ENCODE measurements at places on chromosomes 7 and 10. TPM values are rescaled to one million over a fixed set of nuclear protein-coding genes. Genes with fewer than 3 reads are reported as not detected.

DNA sequence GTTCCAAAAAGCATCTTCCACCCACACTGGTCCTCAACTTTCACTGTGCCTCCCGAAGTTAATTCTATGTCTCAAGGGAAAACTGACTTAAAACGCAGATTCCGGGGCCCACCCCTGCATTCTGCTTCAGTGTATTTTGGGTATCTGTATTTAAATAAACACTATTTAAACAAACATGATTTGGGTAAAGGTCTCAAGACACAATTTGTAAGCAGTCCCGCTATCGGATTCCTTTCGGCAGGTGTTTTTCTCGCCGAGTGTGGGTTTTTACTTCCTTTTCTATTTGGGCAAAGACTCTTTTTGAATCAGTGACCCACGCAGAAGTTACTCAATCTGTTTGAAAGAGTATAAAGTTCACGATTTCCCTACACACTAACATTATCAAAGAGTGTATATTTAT, 1.2 kb downstream of the PDIA4 start:
- H3K4me1 ChIP-seq, result peaks cover 53% of the 10 kb centered on the region
- H3K4me3 ChIP-seq, result peak overlapping the region; percentile 94
- H3K36me3 ChIP-seq, result peaks cover 22% of the 10 kb centered on the region
- H3K27ac ChIP-seq, result peak overlapping the region; percentile 94
- H3K27me3 ChIP-seq, result peaks cover 4% of the 10 kb centered on the region

DNA sequence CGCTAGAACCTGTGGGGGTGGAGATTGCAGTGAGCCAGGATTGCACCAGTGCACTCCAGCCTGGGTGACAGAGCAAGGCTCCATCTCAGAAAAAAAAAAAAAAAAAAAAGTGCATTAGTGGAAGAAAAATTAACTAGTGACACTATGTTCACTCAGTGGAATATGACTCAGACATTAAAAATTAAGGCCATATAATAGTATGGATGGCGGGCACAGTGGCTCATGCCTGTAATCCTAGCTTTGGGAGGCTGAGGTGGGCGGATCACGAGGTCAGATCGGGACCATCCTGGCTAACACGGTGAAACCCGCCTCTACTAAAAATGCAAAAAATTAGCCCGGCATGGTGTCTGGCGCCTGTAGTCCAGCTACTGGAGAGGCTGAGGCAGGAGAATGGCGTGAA, 3.4 kb downstream of the PHYH start:
- H3K27me3 ChIP-seq, result no peaks in the 10 kb centered on the region
- H3K4me1 ChIP-seq, result peaks cover 15% of the 10 kb centered on the region
- H3K4me3 ChIP-seq, result no peak overlapping the region
- H3K36me3 ChIP-seq, result peaks cover 9% of the 10 kb centered on the region
- DNase-seq, result no peak
- no peak overlapping the region for H3K27ac ChIP-seq

- no peak overlapping the region for H3K4me3 ChIP-seq
- H3K27ac ChIP-seq, result no peak overlapping the region
- no peaks in the 10 kb centered on the region for H3K4me1 ChIP-seq
- H3K36me3 ChIP-seq, result no peaks in the 10 kb centered on the region
Observed at GRCh38 chr7:129559564-129559963, 52.0 kb upstream of the NRF1 start.

DNA sequence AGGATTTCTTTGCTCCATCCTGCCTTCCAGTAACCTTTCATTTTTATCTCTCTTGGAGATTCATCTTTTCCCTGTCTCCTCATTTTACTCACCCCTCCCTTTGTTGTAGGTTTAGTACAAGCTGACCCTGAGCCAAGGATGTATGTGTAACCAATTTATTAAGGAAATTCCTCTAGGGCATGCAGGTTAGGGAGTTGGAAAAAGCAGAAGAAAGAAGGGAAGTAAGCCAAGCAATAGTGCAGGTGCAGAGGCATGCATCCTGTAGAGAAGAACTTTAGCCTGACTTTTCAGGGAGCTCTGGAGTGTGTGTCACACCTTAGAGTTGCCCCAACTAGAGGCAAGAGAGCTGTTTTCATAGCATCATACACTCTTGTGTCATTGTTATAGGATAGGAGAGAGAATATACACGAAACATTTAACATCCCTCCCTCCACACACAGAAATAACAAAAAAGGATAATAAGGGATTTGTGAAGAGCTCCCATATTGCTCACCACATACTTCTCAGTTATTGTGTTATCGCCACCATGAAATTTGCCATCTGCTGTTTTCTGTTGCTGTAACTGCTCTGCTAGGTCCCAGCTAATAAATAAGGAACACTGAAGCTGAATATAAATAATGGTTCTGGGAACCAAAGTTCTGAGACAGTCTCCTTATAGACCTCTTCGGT, 21.8 kb upstream of the SEMA3C start:
- no peaks in the 10 kb centered on the region for H3K36me3 ChIP-seq
- DNase-seq, result no peak
- no peaks in the 10 kb centered on the region for H3K27me3 ChIP-seq
- no peak overlapping the region for H3K4me3 ChIP-seq

DNA sequence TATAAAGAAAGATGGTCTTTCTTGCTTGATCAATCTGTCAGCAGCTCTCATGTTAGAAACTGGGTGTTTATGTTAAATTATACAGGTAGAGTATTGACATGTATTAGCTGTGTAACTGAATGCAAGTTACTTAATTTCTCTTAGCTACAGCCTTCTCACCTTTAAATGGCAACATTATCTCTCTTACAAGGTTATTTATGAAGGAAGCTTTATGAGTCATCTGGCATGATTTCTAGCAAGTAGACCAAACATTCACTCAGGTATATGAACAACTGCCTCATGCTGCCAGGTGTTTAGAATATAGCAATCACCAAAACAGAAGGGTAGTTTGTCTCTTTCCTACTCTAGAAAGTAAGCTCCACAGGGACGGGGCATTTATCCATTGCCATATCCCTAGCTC, 8.5 kb downstream of the ARL4A start:
- no peak overlapping the region for H3K27ac ChIP-seq
- H3K4me1 ChIP-seq, result peaks cover 11% of the 10 kb centered on the region
- no peak for DNase-seq
- peaks cover 2% of the 10 kb centered on the region for H3K36me3 ChIP-seq
- H3K4me3 ChIP-seq, result no peak overlapping the region

The MMRN2 gene
- not detected for total RNA-seq

The A1CF gene
- total RNA-seq, result not detected
